NCI-H2081 (cell line): ENCODE measurements at places on chromosomes 3 and 15.
A peak's percentile ranks its signal among the peaks of the same experiment; 100 is the strongest.

DNA sequence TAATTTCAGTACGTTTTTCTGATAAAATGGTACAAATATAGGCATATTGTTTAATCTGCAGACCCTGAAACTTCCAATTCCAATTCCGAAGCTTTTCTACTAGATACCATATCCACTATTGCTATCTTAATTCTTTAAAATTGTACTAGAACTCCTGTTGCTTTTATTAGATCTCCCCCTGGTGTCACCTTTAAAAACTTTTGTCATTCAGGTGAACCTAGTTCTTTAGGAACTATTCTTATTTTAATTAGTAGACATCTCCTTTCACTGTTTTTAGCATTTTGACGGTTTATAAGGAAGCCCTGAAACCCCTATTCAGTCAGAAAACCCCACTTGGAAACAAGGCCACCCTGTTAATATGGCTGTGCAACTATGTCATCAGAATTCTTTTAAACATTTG, 22.3 kb downstream of the C2CD4B start:
- DNase-seq: no peak

- no peak for DNase-seq
Observed at GRCh38 chr3:55630280-55630920, 143.3 kb upstream of the WNT5A start.

DNA sequence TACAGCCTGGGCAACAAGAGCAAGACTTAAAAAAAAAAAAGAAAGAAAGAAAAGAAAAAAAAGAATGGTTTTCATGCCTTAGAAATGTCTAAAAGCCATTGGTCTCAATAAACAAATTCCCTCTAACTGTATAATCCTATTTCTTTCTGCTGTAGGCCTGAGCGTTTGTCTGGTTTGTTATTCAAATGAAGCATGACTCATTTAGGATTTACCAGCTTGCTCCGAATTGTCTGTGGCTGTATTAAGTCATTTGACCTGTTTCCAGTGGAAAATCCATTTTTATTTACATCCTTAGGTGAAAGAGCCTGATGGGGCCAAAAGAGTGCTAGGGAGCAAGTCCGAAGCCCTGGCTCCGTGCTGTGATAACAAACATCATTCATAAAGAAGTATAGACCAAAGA, 73.8 kb downstream of the BDH1 start:
- DNase-seq: no peak

DNA sequence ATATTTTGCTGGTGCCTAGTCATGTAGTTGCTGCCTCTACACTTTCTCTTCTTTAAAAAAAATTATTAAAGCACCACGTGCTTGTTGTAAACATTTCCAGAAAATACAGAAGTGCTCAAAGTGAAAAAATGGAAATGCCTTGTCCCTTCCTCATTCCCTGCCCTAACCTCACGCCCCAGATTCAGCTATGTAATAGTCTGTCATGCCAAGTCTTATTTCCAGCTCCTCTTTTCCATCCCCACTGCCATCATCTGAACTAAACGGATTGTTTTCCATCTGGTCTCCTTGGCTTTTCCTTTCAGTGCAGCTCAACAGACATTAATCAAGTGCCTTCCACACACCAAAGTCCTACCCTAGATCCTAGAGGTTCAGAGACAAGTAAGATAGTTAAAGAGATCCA, 15.5 kb downstream of the ZNF774 start:
- DNase-seq: no peak

GRCh38 chr3:38843898-38844297, 27.9 kb upstream of the SCN10A start:
- DNase-seq: peak; percentile 26

DNA sequence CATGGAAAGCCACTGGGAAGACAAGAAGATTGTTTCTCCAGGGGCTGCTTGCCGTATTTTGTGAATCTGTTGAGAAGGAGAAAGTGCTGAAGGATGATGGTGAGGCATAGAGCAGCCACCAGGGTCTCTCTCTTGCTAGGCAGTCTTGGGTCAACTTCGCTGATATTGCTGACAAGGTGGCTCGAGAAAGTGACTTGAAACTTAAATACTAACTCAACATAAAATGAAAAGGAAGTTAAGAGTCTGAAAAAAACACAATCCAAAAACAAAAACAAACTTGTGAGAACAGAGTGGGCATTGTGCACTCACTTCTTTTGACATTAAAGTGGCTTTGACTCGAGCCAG, 90.1 kb downstream of the CHST2 start:
- DNase-seq: no peak

GRCh38 chr3:70614111-70614510, 301.7 kb upstream of the MDFIC2 start:
- no peak for DNase-seq

DNA sequence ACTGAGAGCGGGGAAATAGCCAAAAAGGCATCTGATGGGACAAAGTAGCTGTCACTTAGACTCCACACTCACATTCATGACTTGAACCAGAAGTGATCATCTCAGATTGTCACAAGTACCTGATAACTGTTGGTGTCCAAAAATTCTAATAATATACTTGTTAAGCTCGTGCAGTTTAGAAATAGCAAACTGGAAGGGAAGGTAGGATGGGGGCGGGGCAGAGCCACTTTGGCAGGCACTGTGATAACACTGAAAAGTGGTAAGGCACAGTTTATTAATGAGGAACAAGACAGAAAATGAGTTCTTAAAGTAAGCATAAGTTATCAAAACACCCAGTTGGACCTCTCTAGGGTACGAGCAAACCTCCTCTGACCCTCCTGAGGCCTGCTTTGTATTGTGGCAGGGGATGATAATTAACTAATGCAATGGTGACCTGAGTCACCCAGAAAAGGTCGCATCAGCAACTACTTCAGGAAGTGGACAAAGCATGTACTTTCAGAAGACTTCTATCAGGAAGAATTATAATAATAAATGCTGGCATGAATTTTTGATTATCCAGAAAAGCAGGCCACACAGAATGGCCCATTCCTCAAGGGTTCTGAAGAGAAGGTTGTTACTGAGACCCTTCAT, 54.4 kb downstream of the ADCY5 start:
- DNase-seq: no peak

DNA sequence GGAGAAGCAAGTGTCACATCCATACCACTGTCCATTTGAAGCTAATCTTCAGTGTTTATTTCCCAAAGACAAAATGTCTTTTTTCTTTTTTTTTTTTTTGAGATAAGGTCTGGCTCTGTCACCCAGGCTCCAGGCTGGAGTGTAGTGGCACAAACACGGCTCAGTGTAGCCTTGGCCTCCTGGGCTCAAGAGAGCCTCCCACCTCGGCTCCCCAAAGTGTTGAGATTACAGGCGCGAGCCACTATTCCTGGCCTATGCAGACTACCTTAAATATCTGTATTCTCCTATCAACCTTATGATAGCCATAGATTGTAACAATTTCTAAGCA, 27.7 kb upstream of the VPS33B start:
- DNase-seq: no peak

DNA sequence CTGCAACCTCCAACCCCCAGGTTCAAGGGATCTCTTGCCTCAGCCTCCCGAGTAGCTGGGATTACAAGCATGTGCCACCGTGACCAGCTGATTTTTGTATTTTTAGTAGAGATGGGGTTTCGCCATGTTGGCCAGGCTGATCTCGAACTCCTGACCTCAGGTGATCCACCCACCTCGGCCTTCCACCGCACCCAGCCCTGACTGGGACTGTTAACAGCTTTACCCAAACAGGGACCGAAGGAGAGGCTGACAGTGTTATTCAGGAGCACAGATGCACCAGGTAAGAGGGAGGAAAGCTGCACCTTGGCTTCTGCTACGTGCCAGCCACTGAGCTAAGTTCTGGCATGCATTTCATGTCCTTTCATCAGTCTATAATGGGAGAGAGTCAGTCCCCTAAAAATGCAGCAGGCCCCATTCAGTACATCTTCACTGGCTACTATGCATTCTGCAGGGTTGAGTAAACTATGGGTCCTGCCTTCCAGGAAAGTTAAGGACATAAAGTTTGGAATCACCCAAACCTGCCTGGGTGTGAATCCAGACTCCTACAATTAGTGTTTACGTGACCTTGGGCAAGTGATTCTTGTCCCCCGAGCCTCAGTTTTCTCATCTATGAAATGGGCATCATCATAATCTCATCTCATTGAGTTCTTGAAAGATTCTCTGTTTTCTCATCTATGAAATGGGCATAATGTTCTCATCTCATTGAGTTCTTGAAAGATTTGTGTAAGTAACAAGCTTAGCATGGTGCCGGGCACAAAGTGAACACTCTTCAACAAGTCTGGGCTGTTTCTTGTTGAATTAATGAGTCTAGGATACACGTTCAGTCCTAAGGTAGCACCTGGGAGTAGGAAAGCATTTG, 82.2 kb downstream of the CPN2 start:
- DNase-seq: no peak

DNA sequence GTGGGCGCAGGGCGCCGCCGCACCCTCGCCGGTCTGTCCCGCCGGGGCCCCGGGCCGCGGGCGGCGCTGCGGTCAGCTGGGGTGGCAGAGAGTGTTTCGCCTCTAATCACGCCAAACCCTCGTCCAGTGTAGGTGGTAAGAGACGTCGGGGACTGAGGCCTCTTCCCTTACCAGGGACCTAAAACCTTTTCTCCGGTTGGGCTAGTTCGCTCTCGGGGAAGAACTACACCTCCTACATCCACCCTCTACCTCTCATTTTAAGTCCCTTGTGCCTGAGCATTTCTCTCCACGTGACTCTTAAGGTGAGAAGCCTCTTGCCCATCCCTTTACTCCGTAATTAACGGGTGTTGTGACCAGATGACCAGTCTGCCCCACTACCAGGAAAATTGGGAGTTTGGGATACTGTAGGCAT, 520 bp downstream of the TMEM42 start:
- DNase-seq: no peak

GRCh38 chr15:40115670-40116093, 7.0 kb upstream of the BMF start:
- DNase-seq: no peak

DNA sequence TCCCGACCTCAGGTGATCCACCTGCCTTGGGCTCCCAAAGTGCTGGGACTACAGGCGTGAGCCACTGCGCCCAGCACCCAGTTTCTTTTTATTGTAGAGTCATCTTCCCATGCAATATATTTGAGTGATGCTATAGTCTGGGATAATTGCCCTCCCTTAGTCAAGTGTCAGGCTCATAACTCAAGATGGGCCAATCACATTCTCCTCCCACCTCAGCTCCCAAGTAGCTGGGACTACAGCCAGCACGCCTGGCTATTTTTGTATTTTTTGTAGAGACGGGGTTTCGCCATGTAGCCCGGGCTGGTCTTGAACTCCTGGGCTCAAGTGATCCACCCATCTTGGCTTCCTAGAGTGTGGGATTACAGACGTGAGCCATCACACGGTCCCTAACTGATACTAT, 15.2 kb upstream of the PTPN9 start:
- DNase-seq: no peak

GRCh38 chr3:113771993-113772392, 25.2 kb downstream of the ATP6V1A start:
- DNase-seq: no peak

- DNase-seq: peak; percentile 15
Observed at GRCh38 chr3:64530434-64531049, 157.3 kb downstream of the ADAMTS9 start.

GRCh38 chr3:23202203-23202920, 765 bp upstream of the UBE2E2 start:
- no peak for DNase-seq

GRCh38 chr3:165404357-165405027, 208.3 kb upstream of the SLITRK3 start:
- DNase-seq: no peak

- DNase-seq: no peak
Observed at GRCh38 chr3:43173949-43174348, 68.1 kb upstream of the POMGNT2 start.

GRCh38 chr15:25408929-25409328, 29.9 kb downstream of the UBE3A start:
- no peak for DNase-seq

DNA sequence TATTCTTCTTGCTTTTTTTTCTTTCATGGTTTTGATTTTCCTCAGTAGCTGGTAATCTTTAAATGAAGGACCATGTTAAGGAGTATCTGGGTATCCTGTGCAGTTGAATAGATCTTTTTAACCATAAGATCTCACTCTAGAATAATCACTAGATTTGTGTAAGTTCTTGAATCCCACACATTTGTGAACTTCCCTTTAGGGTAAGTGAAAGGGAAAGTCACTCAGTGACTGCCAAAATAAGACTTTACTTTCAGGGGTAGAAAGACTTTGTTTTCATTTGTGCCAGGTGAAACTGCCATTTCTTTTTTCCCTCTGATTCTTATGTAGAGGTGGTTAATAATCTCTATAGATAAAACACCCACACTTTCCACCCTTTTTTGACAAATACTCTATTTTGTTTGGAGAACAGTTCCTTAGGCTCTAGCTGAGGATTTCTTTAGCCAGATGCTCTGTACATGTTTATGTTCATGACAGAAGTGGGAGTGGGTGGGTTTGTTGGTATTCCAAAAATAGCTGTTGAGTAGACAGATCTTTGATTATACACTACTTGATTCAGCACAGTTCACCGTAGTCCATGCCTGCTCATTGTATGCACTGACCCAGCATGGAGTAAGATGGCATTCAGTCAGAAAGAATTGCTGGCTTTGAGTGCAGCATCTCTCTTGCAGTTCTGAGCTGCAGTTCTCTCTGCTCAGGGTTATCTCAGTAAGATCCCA, 28.5 kb downstream of the LRRC49 start:
- DNase-seq: no peak

GRCh38 chr15:64597477-64597822, 137.1 kb downstream of the ZNF609 start:
- DNase-seq: no peak

DNA sequence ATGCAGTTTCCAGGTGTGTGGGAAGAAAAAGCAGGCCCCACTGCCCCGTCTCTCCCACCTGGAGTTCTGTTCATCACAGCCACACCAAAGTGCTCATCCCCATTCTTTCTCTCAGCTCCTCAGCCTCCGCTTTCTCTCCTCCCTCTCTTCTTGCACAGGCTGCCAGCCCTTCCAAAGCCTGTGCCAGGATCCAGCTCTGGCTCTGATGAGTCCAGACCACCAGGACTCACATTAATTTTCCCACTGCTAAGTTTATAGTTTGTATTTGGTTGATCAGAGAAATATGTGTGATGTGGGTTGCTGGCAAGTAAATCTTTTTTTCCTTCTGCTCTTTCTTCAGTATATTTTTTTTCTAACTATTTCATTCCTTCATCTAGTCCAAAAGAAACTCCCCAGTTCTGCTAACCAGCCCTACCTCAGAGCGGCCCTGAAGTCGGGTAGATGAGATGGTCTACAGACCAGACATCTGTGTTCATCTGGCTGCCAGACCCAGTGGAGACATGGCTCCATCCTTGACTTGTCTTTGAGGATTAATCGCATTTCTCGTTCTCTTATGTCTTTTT, 49.8 kb downstream of the BOC start:
- no peak for DNase-seq
